Fibroblast of lung (primary cell): ENCODE measurements at places on chromosomes 1 and 21. TPM values are rescaled to one million over a fixed set of nuclear protein-coding genes. Genes with fewer than 3 reads are reported as not detected.

- H3K27ac ChIP-seq = no peak overlapping the region
- H3K27me3 ChIP-seq = no peaks in the 10 kb centered on the region
- no peaks in the 10 kb centered on the region for H3K4me1 ChIP-seq
Measured at GRCh38 chr1:41319807-41320711, 41.2 kb upstream of the FOXO6 start.

DNA sequence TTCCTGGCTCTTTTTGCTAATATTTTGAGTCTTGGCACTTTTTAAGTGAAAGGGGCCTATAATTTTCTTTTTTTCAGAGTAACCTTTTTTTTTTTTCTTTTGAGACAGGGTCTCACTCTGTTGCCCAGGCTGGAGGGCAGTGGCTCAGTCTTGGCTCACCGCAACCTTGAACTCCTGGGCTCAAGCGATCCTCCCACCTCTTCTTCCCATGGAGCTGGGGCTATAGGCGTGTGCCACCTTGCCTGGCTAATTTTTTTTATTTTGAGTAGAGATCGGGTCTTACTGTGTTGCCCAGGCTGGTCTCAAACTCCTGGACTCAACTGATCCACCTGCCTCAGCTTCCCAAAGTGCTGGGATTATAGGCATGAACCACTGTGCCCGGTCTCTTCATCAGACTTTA is 102.8 kb downstream of the DHRS3 start:
- no peaks in the 10 kb centered on the region for H3K36me3 ChIP-seq
- H3K4me1 ChIP-seq = peaks cover 8% of the 10 kb centered on the region
- H3K27me3 ChIP-seq = no peaks in the 10 kb centered on the region
- no peak overlapping the region for H3K4me3 ChIP-seq

DNA sequence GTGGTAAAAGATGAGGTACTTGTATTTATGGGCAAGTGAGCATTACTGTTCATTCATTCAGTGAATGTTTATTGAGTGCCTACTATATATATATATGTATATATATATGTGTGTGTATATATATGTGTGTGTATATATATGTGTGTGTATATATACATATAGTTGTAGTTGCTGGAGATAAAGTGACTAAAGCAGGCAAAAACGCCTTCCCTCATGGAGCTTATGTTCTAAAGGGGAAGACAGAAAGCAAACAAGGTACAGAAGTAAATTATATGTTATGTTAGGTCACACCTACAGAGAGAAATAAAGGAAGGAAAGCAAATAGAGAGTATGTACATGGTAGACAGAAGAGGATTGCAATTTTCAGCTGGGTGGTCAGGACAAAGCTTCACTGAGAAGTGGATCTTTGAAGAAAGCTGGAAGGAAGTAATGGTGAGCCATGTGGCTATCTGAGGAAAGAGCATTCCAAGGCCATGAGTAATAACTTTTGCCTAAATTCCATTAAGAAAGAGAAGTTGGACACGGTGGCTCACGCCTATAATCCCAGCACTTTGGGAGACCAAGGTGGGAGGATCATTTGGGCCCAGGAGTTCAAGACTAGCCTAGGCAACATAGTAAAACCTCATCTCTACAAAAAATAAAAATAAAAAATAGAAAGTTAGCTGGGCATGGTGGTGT is 33.5 kb upstream of the KLF17 start:
- peak; percentile 85 for DNase-seq
- H3K36me3 ChIP-seq = no peaks in the 10 kb centered on the region
- H3K27me3 ChIP-seq = no peaks in the 10 kb centered on the region

DNA sequence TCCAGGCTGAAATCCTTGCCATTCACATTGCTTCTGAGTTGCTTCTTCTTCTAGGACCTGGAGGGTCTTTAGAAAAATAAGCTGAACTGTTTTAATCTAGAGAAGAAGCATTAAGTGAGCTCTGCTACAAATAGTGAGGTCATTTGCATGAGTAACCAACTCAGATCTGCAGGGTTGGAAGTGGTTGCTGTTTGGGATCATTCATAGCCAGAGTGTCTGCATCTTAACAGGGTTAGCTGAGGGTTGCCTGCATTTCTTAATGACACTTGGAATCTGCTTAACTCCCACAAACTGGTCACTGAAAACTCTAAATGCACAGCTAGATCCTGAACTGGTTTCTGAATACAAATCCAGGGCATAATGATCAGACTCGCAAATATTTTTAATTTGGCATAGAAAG is 9.9 kb downstream of the CNIH3 start:
- H3K4me3 ChIP-seq = no peak overlapping the region
- H3K36me3 ChIP-seq = peaks cover 4% of the 10 kb centered on the region
- H3K4me1 ChIP-seq = peaks cover 32% of the 10 kb centered on the region
- no peaks in the 10 kb centered on the region for H3K27me3 ChIP-seq
- H3K27ac ChIP-seq = peak overlapping the region; percentile 65

DNA sequence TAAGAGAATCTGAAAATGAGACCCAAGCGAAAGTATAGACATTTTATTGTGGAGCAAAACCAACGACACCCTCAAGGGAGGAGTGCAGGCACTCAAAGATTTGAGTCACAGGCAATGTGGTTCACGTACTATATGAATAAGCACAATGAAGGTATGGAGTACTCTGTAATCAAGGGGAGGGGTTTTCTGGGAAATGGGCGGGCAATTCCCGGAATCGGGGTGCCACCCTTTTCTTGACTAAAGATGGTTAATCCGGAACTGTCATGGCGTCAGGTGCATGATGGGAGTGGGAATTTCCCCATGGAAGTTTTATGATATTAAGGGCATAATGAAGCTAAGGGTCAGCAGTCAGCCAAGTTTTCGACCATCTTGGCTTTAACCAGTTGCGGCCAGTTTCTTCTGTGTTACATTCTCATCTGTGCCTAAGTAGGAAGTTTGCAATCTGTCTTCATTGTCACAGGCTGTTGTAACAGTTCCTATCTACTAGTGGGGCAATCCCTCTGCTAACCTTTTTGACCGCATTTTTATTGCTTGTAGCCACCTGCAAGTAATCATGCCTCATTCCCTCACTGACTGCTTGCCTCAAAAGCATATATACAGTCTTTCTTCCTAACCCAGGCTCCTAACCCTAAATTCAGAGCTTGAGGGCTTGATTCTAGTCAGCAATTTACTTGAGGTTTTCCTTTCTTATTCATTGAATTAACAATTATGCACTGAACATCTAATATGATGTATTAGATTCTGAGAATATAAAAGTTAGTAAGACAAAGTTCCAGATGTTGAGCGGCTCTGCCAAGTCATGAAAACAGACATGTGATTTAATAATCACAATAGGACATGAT is 775 bp upstream of the AIM2 start:
- H3K27me3 ChIP-seq = no peaks in the 10 kb centered on the region
- DNase-seq = peak; percentile 14

- H3K36me3 ChIP-seq = peaks cover 3% of the 10 kb centered on the region
- no peak for DNase-seq
- H3K27me3 ChIP-seq = no peaks in the 10 kb centered on the region
- H3K4me3 ChIP-seq = no peak overlapping the region
- no peak overlapping the region for H3K27ac ChIP-seq
Measured at GRCh38 chr1:236576004-236576403, 28.3 kb downstream of the HEATR1 start.

DNA sequence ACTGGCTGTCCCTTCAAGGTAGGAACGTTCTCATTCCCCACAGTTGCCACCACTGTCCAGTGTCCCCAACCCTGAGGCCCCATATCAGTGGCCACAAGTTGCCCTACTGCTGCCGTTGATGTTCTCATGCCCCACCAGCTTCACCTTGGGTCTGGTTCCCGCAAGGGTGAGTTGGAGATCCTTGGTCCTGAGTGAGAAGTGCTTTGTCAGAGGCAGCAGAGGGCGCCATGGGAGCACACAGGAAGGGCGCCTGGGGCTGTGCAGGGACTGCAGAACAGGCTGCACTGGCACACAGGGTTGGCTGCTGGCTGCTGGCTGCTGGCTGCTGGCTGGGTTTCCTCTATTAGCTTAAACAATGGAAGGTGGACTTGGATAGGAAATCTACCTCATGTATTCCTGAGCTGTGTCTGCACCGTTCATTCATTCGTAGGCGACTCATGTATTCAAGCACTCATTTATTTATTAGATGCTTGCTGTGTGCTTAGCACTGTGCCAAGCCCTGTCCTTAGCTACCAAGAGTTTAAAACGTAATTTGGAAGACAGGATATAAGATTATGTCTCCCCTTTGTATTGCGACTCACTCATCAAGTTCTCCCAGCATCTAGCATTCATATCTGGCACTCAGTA is 2.1 kb upstream of the S100A9 start:
- DNase-seq = peak; percentile 50
- no peak overlapping the region for H3K27ac ChIP-seq
- H3K36me3 ChIP-seq = no peaks in the 10 kb centered on the region
- no peak overlapping the region for H3K4me3 ChIP-seq
- H3K27me3 ChIP-seq = no peaks in the 10 kb centered on the region

MRPS6 gene
- total RNA-seq = 19.3 and 20.0 TPM in 2 replicates

SLC25A34 gene
- 0.77 and 0.83 TPM in 2 replicates for total RNA-seq

CYP4A22 gene
- total RNA-seq = not detected in 2 replicates

LZIC gene
- 26.9 and 31.6 TPM in 2 replicates for total RNA-seq

TMCO4 gene
- 22.9 and 24.3 TPM in 2 replicates for total RNA-seq

S100B gene
- not detected in 2 replicates for total RNA-seq
